ENCODE measurements at places on chromosomes 12 and 14.

DNA sequence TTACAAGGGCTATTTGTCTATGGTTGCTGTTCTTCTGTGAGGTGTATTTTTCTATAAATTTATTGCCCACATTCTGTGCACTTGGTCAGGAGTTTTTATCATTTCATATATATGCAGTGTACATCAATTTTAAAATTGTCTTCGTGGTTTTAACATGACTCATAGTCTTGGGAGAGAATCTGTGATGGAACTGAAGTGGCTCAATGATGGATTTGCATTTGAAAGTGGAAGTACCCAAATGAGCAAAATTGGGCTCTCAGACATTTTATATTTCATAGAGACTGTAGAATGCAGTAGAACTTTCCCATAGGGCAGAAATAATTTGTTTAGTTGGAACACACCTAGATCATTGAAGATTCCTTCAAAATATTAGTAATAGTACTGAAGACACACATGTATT is 1.9 kb upstream of the SCFD1 start:
- no peak for DNase-seq

DNA sequence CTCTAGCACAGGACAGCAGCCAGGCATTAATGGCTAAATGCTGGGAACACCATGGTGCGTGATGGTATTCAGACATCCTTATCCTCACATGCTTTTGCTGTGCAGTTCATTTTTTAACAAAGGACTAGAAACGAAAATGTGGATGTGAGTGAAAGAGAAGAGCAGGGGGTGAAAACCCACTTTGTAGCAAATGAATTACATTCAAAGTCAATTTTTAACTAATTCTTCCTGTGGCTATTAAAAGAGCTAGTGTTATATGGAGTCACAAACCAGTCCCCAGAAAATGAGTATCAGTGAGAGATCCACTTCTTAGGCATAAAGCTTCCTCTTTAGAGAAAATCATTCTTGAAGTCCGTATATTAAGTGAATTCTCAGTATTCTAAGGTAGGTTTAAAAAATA is 592.0 kb upstream of the LMO3 start:
- no peak for DNase-seq

DNA sequence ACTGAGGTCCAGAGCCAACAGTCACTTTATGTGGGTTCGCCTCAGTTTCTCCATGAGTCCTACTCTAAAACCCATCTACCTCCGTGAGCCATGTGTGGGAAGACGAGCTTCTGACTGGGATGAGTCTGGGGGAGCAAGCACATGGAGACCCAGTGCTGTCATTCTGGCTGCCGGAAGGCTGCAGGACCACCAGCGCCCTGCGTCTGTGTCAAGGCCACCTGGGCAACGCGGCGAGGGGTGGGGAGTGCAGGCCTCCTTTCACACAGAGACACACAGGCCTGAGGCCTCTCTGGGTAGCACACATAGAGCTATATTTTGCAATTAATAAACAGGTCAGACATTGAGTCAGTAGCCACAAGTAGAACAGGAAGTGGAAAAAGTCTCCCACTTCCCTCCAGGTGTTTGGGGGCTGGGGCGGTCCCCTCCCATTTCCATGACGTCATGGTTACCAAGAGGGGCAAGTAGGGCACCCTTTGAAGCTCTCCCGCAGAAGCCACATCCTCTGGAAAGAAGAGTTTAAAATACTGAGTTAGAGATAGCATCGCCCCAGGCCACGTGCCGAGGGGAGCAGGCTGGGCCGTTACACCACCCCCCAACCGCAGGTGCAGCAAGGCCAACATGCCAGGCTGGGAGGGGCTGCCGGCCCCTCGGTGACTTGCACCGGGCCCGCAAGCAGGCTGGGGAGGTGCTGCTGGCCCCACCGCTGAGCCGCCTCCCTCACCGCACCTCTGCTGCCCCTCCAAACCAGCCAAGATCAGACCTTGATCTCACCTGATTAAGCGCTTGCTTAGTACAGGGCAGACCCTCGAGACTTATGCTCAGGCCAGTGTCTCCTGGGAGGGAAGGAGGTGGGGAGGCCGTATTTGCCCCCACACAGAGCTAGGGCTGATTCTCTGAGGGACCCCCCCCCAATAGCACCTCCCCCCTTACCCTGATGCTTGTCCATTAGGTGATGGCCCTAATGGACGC is 32.7 kb downstream of the DAD1 start:
- no peak for DNase-seq

- no peak for DNase-seq
These were observed 21.0 kb downstream of the RTN1 start for GRCh38 chr14:59849411-59850130.

DNA sequence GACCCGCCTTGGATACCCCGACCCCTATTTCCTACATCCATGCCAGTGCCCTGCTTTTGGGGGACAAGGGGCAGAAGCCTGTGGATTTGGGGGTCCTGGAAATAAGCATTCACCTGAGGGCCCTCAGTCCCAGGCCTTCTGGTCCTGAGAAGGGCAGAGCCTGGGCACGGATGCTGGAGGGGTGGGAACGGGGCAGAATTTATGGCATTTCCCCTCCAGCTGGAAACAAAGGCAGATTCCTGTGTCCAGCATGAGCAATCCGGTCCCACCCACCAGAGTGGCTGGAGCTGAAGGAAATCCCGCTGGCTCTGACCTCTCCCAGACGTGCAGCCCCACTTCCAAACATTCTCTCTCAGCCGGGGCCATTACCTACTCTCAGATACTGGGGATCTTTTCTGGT is 9.3 kb downstream of the ANKRD33 start:
- DNase-seq: no peak

DNA sequence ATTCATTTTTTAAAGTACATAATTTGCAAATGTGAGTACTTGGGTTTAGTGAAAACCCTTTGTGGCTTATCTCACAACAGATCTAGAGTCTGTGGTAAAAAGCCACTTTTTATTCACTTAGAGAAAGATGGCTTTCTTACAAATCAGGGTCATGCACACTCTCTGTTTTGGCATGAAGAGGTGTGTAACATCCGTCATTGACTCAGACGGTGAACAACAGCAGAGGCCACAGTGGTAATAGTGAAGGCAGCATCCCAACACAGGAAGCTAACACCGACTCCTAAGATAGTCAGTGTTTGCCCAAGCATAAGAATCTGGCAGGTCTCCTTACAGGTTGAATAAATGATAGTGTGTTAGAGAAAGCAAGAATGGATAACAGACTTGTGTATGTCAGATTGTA is 593.0 kb downstream of the SOX5 start:
- no peak for DNase-seq
